ENCODE measurements at places on chromosomes 3 and 15.

- DNase-seq = no peak
These were observed 12.7 kb upstream of the LXN start for GRCh38 chr3:158685159-158685558.

DNA sequence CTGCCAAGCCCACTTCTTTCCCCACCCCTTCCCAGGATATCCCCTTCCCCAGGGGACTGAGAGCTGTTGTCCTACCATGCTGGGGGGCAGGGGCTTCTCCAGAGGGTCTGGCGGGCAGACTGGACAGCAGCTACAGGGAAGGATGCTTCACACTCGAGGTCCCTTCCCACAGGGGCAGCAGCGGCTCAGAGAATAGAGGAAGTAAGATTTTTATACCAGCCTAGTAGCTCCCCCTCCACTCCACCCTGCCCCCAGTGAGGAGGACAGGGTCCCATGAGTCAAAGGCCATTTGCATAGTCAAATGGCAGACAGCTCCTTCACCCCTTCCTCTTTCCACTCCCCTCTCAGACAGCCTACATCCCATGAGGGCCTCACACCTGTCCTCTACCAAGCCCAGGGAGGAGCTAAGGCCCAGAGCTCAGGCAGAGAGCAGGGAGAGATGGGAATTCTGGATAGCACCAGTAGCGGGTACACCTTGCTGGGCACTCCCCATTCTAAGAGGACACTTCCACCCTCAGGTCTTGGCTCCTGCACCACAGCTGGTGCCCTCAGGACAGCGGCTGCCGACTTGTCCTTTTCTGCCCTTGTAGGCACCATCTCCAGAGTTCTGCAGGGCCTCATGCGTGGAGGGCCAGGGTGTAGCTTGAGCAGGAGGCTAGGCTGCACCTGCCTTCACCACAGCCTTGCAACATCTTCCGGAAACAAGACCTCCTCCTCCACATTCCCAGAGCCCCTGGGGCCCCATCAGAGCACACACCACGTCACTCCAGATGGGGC lies at the start of gene TLR9:
Gene TLR9, minus strand, starts transcription at position 194 of the 777 bp plus-strand sequence. Its CDS starts 116 bp downstream, at position 78.
- no peak for DNase-seq

- no peak for DNase-seq
These were observed 3.1 kb upstream of the TTLL3 start for GRCh38 chr3:9806688-9807589.

DNA sequence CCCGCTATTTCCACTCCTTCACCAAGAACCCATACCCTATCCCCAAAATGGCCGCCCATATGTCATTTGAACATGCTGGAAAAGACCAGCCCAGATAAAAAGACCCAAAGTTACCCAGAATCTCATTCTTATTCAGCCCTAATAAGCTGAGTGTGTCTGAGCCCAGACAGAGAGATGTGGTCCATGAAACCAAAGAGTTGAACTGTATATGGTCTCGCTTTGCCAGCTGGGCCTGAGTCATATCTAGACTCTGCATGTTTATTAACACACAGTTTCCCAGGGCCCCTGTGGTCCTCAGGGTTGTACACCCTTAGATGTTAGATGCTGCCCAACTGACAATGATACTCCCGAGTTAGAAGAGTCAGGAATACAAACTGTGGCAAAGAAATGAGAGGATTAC lies 201.9 kb upstream of the STRIT1 start:
- no peak for DNase-seq

- DNase-seq = no peak
These were observed 31.7 kb downstream of the SLC6A6 start for GRCh38 chr3:14434126-14434497.

DNA sequence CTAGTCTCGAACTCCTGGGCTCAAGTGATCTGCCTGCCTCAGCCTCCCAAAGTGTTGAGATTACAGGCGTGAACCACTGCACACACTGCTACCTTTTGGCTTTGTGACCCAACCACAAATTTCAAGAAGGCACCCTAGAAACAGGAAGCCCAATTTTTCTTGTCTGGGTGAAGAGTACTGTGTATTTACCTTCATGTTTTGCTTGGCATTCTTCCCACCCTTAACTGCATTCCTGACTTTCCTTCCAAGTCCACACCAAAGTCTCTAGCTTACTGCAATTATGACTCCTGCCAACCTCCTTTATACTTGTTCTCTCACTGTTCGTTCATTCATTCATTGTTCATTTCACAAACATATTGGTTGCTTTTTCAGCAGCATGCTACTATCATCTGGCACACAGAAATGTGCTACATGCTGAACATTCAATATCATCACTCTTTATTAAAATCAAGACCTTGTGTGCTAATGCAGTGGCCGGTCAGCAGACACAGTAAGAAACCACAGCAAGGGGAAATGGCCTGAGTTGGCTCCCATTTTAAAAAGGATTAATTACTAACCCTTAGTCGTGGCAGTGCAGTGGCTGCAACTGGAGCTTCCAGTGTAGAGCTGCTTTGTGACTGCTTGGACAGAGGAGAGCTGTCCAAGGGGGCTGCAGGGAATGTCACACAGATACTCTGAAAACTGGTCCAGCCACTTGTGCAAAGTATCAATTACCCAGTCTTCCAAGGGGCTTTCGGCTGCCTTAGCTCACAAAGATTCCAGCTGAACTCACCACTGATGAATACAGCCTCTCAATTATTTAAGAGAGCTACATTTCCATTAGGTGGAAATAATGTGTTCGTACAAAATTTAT lies 94.0 kb downstream of the ETFA start:
- DNase-seq = no peak

GRCh38 chr15:96330064-96330449 lies 443 bp upstream of the NR2F2 start:
- DNase-seq = peak; percentile 7

GRCh38 chr15:64288999-64289398 lies 67.0 kb downstream of the CSNK1G1 start:
- DNase-seq = no peak

DNA sequence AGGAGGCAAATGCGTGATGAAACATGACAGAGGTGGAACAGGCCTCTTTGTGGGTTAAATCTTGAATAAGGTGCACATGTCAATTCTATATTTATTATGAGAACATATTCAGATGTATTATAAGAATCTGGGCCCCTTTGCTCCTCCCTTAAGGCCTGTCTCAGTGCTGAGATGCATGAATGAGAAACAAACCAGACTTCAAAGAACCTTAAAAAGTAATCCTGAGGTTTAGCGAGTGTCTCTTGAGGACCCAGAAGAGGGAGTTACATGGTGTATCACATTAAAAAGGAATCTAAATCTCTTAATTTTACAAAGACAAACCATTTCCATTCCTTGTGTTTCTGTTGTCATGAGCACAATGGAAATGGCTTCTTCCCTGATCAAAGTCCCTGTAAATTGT lies 170.9 kb upstream of the TBC1D5 start:
- no peak for DNase-seq

DNA sequence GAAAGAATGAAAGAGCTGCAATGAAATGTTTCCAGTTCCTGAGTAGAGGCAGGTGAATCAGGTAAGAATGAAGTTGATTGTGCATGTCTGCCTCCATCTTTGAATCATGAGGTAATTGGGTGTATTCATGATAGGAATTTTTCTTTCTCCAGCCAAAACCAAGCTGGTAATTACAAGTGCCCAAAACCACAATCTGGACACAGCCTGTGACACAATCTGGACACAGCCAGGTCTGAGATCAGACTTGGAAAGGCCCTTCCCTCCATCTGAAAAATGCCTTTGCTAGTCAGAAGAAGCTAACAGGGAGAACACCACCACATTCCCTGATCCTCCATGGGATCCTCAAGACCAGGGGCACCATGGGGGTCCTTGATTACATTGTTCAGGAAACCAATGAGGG lies 338.5 kb upstream of the THBS1 start:
- DNase-seq = no peak

Data from activated CD4-positive, alpha-beta T cell treated with anti-CD3 and anti-CD28 coated beads, Interleukin-2, Interleukin-4, amounts not matched to agents 100 ng/mL and 50 ng/mL, durations not matched to agents 16 hours and 8 hours (primary cell).